ENCODE measurements at places on chromosomes 3 and 15.

DNA sequence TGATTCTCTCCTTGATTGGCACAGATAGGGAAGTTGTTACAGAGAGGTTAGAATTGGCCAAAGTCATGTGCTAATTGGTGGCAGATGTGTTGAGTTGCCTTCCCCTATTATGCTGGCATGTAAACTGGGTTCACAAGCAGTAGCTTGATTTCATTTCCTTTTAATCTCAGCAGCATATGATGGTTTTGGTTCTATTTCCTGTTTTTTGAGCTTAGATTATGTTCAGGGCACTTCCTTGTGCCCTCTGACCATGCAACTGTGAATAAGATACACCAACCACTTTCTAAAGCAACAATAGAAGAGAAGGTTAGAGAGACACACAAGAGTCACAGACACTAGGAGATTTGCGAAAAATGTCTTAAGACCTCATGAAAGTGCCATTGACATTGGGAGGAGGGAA, 16.5 kb downstream of the HPS3 start:
- DNase-seq: no peak

- no peak for DNase-seq
These were observed 478.8 kb downstream of the EPHA3 start for GRCh38 chr3:89586256-89586655.

GRCh38 chr3:97278506-97278905, 464.1 kb downstream of the EPHA6 start:
- no peak for DNase-seq

DNA sequence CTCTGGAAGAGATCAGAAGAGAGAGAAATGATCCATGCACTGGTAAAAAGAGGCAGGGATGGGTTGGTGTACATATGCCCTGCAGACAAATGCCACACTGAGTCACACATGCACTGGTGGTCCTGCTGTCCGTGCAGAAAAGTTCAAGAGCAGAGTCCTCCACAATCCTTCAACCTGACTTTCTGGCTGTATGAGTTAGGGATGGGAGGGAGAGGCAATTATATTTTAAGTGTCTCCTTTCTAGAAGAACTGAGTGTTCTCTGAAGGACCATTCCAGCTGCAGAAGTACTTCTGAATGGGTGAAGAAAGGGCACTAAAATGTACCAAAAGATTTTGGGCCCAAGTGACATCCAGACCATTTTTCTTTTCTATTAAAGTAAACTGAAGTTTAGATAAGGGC, 26.4 kb downstream of the TMEM39A start:
- DNase-seq: no peak

DNA sequence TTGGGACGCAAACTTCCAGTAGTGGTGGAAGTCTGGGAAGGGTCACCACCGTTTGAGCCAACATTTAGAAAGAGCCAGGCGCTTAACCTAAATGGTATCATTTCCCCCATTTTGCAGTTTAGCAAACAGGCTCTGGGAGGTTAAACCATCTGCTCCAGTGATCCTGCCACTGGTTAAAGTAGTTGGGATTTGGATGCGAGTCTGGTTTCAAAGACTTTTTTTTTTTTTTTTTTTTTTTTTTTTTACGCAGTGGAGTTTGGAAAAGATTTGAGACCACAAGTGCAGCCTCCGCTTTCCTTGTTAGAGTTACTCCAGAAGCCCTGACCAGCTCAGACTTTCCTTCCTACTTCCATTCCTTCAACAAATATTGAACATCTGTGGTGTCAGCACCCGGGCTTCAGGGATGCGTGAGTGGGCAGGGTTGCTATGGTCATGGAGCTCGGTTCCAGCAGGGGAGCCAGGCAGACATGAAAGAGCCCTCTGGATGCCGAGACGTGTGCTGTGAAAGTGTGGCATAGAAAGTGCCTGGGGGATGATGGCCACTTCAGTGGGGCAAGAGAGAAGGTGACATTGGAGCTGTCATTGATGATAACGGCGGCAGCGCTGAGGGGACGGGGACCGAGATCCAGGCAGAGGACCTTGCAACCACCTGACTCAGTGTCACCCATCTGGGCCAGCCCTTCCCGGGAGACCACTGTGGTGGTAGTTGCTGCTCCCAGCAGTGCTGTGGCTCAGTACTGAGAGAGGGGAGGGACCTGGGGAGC, 1.1 kb upstream of the RNU6-1 start:
- DNase-seq: peak; percentile 77

DNA sequence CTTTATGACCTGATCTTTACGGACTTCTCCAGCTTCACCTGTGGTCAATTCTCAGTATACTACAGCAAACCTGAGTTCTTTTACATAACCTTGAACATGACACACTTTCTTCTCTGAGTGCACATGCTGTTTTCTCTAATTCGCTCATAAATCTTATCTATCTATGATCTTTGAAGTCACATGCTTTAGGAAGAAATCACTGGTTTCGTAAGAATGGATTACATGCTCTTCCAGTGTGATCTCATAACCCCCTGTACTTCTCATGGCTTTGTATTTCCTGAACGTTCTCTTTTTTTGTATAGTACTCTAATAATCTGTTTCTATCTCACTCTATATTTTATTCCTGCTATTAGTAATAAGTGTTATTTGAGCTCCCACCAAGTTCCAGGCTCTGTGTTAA, 1165.2 kb downstream of the TBL1XR1 start:
- DNase-seq: no peak

DNA sequence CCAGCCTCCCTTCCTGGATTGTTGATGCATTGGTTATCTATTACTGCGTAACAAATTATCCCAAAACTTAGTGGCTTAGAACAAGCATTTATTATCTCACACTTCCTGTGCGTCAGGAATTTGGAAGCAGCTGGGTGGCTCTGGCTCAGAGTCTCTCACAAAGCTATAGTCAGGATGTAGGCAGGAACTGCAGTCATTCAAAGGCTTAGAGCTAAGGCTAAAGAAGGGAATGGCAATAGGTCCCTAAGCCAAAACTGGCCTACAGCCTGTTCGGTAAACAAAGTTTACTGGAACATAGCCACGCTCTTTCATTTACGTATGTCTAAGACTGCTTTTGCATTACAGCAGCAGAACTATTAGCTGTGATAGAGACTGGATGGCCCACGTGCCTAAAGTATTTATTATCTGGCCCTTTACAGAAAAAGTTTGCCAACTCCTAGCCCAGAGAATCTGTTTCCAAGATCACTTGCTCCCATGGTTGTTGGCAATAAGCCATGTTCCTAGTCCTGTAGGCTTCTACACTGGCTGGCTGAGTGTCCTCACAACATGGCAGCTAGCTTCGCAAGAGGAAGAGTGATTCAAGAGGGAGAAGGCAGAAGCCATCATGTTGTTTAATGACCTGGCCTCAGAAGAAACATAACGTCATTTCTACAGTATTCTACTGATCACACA, 132.4 kb downstream of the SNRK start:
- DNase-seq: no peak

- DNase-seq: peak; percentile 50
These were observed 10.4 kb downstream of the TEX264 start for GRCh38 chr3:51681453-51681852.

DNA sequence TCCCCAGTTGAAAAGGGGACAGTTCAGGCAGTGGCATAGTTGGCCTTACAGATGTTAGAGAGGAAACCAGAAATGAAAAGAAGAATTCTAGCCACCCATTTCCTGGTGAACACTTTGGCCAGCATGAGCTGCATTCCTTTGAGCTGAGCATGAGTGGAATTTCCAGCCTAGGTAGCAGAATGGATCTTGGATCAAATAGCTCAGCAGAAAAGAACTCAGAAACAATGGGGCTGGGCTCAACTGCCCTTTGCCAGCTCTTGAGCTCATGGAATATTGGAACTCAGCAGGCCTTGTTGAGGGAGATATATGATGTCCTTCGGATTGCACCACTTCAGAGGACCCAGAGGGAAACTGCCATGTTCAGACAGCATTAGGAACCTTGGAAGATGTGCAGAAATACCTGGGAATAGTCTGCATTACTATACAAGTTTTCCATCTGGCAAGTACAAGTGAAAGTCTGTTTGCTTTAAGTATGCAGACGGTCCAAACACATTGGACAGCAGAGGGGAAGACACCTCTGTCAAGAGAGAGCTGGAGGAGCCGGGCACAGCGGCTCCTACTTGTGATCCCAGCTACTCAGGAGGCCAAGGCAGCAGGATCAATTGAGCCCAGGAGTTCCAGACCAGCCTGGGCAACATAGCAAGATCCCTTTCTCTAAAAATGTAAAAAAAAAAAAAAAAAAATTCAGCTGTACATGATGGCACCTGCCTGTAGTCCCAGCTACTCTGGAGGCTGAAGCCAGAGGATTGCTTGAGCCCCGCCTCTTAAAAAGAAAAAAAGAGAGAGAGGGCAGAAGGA, 3.1 kb upstream of the CDV3 start:
- peak; percentile 24 for DNase-seq

DNA sequence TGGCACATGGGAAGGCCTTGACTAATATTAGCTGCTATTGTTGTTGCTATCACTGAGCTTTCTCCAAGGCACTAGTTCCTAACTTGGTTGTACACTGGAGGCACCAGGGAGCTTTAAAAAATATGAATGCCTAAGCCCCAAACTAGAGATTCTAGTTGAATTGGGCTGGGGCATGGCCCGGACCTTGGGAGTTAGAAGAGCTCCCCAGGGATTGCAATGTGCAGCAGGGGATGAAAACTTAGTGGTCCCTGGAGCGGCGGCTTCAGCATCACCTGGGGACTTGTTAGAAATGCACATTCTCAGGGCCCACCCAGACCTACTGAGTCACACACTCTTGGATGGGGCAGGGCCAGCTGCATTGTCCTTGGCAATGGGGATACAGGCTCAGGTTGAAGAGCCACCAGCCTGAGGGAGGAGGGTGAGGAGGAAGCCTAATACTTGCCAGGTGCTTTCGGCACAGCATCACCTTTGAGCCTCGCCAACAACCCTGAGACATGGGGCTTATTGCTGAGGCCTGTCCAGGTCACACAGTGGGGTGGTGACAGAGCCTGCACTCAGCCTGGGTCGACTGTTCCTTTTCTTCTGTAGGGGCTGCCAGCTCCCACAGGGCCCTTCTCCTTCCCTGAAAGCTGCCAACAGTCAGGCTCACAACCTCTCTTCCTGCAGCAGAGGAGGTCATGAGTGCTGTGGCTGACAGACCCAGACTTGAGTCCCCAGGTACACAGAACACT, 84.5 kb downstream of the ATP2B2 start:
- no peak for DNase-seq

GRCh38 chr3:123008840-123009239, 18.7 kb downstream of the SEMA5B start:
- no peak for DNase-seq

- no peak for DNase-seq
These were observed at the start of gene CCR2 for GRCh38 chr3:46353647-46354410. Gene CCR2 (plus strand): TSS chr3:46354111. CDS start chr3:46357528, 3,417 bp downstream.

- no peak for DNase-seq
These were observed 3.0 kb downstream of the SELENOT start for GRCh38 chr3:150605998-150606641.

DNA sequence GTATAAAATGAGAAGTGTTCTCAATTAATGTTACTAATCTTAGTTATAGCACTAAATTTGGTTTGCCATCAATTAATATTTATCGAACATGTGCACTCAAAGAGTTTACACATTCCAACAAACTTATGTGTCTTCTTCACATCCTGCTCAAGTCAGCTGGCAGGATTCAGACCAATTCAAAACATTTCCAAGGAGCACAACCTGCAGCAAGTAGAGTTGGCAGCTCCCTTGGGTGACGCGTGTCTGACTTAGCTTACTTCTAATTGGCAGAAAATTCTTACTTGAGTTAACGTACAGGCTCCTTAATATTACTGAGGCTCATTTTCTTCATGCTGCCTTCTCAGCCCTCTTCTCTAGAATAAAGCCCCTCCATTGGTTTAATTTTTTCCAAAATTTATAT, 110.4 kb upstream of the PFN2 start:
- no peak for DNase-seq

GRCh38 chr3:17039594-17039993, 154.8 kb downstream of the PLCL2 start:
- peak; percentile 38 for DNase-seq

GRCh38 chr3:94356581-94356980, 293.7 kb downstream of the NSUN3 start:
- no peak for DNase-seq

GRCh38 chr3:133408961-133409360, 9.1 kb downstream of the BFSP2 start:
- DNase-seq: peak; percentile 72

DNA sequence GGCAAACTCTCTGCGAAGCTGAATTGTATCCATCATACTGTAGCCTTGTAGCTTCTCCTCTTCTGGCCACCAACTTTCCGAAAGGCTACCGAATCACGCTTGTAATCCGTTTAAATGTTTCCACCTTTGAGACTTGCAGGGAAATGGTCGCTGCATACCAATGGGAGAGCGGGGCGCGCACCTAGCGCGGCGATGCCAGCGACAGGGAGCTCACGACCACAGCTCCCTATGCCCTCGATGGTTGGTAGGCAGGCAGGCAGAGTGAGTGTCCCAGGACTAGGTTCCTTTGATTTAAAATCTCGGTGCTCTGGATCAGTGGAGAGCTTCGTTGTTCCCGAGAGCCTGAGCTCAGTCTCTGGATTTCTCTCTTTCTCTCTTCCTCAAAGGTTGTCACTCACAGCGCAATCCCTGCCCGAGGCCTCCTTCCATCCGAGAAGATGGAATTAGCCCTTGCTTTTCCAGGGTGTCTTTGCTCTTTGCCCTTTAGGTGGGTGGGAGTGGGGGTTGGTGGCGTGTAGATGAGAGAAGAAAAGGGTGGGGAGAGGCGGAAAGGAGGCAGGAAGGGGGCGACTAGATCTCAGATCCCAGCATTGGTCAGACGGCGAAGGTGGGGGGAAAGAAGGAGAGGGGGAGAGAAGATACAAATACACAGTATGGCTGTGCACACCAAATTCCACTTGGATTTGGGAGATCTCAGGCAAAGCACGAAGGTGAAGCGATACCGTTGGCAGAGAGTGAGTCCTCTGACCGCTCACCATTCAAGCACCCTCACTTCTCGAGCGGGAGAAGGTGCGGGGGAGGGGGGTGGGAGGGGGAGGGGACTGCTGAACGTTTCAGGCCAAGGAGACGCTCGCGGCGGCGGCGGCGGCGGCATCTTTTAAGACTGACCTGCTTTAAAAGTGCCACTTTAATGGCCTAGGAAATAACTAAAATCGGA, at the start of gene SLITRK3:
Gene SLITRK3, minus strand, starts transcription at position 745 of the 937 bp plus-strand sequence. CDS start 5,554 bp downstream, outside the sequence.
- no peak for DNase-seq

- no peak for DNase-seq
These were observed 87.7 kb downstream of the IL1RAP start for GRCh38 chr3:190601622-190602021.

- no peak for DNase-seq
These were observed 27.4 kb downstream of the SLCO2A1 start for GRCh38 chr3:134002306-134002705.

GRCh38 chr15:94000606-94001005, 230.8 kb upstream of the MCTP2 start:
- no peak for DNase-seq

DNA sequence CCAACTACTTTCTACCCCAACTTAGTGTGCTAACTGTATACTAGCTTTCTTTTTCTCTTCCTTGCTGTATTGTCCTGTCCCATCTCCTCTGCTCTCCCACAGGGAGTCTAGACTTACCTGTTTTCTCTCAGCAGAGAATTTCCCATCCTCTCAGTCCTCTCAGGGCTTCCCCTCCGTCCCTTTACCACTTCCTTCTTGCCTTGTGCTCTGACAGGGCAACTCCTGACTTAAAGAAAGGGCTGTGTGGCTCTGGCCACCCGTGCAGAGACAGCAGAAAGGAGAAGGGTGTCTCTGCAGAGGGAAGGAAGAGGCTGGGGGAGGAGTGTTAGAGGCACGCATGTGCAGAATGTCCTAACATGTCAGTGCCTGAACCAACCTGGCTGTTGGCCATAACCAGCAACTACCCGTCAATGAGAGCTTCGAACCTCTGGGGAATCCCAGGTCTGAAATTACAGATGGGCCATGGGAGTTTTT, at the start of gene GCSAM:
Gene GCSAM, minus strand, starts transcription at position 274 of the 474 bp plus-strand sequence. Its CDS starts 128 bp downstream, at position 146.
- DNase-seq: no peak

GRCh38 chr3:5011555-5012256, 32.5 kb downstream of the BHLHE40 start:
- no peak for DNase-seq
